ENCODE measurements at places on chromosomes 1 and 21.
A peak's percentile ranks its signal among the peaks of the same experiment; 100 is the strongest.

DNA sequence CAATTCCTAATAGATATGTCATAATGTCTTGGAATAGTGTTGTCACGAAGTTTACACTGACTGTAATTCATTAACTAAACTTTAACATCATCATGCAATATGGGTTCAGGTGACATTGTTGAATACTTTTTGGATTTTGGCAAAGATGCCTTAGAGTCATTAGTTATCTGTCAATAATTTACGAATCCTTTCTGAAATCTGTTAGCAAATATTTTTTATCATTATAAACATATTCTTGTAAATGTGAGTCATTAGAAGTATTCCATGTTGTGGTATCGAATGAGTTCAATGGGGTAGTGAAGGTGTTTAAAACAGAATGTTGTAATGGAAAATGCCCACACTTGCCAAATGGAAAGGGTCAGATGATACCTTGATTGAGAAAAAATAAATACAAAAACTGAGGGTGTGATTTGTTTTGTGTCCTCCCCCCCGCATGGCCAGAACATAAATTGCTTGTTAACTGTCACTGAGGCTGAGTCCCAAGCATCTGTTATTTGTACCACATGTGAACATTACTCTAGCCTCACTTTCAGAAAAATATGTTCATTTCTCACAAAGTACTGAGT is 5.2 kb upstream of the NR5A2 start:
- DNase-seq: no peak

GRCh38 chr1:100229681-100230443 is 19.8 kb downstream of the DBT start:
- DNase-seq: no peak

- no peak for DNase-seq
Measured at GRCh38 chr1:161226759-161227158, 899 bp downstream of the TOMM40L start.

DNA sequence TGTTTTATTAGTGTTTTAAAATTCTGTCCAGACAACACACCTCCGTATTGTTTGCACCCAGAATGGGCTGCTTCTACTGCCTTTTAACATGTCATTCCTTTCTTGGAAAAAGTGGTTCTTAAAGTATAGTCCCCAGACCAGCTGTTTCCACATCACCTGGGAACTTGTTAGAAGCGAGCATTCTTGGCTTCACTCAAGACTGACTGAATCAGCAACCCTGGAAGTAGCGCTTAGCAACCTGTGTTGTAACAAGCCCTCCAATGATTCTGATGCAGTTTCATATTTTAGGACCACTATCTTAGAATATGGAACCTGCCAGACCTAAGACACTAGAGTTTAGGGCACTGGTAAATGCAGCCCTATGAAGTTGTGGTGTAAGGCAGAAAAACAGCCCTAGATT is 6.0 kb upstream of the PPIE start:
- no peak for DNase-seq

DNA sequence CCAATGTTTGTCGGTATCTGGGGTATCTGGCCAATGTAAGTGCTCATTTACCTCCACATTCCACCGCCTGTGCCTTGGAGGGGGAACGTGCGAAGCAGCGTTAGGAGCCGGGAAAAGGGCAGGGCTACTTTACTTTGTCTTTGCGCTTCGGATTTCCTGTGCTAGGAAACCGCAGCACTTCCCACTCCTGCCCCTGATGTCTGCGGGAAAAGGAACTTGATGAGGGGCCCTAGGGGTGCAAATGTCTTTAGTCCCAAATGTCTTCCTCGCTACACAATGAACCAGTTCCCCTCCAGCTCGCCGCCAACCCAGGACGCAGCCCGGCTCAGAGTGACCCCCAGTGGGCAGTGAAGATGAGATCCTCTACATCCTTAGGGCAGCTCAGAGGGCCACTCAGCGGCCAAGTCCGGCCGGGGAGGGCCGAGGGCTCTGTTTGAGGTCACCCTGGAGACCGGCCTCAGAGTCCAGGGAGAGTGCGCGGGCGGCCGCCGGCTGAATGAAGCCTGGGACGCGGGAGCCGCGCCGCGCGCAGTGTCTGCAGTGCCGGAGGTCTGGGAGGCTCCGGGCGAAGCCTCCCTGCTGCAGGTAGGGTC is at the start of gene DYNLT5:
TSS of gene DYNLT5 (plus strand) at position 460 of the 593 bp plus-strand sequence. CDS start 2,200 bp downstream, outside the sequence.
- DNase-seq: no peak

GRCh38 chr21:14916676-14917141 is 148.1 kb downstream of the NRIP1 start:
- peak; percentile 58 for DNase-seq

DNA sequence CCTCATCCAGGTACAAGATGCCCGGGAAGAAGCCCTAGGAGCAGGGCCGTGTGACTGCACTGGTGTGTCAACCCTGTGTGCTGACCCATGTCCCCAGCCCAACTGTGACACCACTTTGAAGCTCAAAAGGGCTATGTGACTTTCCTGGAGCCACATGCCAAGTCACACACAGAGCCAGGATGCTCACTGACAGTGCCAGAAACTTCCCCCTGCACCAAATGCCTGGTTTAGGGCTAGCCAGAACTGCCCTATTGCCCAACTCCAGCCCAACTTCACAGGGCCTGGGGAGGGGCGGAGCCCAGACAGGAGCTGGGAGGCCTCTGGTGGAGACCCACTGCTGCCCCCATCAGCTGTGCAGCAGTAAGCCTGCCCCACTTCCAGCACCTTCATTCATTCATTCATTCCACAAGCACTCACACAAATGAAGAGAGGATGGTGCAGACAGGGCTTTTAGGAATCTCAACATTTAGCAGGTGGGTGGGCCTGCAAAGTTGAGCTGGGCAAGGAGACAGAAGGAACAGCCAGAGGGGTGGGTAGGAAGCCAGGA is 36.7 kb downstream of the KCNQ4 start:
- DNase-seq: no peak

DNA sequence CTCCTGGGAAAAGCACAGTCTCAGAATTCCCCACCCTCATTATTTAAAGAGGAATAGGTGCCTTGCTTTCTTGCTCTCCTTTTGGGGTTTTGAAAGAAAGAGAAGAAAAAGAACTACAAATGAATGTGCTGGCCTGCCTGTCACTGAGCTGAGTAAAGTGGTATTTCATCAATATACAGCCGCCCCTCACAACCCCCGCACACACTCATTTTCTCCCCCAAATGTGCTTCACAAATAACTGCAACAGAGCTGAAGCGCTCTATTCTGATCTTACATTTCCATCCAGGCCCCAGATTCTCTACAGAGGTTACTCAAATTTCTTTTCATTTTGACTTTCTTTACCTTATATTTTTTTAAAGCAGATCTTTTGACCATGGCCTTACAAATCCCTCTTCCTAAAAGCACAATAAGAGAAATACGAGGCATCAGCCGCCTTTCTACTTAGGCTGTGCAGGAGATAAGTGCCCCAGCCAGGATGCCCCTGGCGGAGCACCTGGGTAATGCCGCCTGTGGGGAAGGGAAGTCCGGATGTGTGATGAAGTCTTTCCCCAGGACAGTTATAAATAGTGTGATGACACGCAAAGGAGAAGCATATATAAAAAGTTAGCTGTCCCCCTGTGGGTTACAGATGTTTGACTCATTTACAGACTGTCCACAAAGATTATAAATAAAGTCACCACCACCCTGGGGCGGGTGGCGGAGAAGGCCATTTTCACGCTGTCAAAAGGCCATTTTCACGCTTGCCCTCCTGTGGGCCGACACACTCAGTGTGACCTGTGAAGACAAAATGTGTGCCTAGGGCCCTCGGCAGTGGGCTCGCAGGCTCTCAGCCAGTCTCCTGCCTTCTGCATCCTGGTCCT is 6.5 kb downstream of the KCNN3 start:
- no peak for DNase-seq

GRCh38 chr1:210328032-210328745 is 513 bp upstream of the HHAT start:
- no peak for DNase-seq

DNA sequence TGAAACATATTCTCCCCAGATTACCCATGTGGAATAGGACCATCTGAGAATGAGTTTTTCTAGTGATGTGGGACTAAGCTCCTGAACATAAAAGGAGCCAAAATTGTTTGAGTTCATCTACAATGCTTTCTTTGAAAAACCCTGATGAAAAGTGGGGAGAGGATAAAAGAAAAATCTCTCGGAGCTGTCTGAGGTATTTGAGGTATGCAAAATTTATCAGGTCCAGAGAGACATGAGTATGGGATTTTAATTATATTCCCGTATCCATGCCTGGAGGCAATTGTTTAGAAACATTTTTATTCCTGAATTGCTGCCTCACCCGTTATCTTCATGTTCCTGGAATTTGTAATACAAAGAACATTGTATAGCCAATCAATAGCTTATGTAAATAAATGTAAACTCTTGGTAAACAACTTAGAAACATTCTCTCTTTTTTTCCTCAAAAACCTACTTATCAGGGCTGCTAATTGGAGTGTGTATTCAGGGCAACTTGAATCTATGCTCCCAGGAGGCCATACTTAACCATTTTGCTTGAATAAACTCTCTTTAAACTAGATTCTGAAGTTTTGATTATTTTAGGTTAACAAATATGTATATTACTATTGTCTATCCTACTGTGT is 109.3 kb upstream of the OLFM3 start:
- no peak for DNase-seq

DNA sequence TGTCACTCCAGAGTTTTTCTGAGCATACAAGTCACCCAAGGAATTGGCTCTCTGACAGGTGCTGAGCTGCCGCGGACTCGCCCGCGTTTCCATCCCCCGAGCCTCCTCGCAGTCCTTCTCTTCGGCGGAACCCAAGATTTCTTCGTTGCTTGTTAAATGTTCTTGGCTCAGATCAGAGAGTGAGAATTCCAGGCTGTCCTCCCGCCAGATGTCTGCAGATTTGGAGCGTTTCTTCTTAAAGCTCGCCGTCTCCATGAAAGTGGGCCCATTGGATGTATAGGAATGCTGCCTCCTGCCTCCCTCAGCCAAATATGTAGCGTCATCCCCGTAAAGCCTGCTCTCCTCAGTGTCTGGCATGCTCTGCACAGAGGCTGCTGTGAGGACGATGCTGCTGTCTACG is 77.8 kb downstream of the TIAM1 start:
- DNase-seq: no peak

DNA sequence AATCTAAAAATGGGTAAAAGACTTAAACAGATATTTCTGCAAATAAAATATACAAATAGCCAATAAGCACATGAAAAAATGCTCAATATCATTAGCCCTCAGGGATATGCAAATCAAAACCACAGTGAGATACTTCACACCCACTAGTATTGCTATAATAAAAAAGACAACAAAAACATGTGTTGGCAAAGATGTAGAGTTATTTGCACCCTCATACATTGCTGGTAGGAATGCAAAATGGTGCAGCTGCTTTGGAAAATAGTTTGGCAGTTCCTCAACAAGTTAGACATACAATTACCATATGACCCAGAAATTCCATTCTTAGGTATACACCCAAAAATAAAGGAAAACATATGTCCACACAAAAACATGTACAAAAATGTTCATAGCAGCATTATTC is 30.2 kb downstream of the ZZZ3 start:
- no peak for DNase-seq
